ENCODE measurements at places on chromosomes 3 and 15.

DNA sequence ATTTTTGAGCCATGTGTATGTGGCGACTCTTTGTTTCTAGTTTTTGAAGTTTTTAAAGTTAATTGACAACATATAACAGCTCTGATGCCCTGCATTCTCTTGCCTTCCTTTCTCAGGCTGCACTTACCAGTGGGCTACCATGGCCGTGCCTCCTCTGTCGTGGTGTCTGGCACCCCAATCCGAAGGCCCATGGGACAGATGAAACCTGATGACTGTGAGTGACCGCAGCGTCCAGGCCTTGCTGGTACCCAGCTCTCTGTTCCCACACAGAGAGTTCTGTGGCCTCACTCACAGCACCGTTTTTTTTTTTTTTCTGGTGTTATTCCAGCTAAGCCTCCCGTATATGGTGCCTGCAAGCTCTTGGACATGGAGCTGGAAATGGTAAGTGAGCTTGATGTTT lies 15.1 kb downstream of the FAH start:
- no peak for DNase-seq

GRCh38 chr3:179046497-179047353 lies 24.9 kb downstream of the ZMAT3 start:
- DNase-seq: no peak

GRCh38 chr3:64207289-64208080 lies 17.8 kb downstream of the PRICKLE2 start:
- DNase-seq: no peak

DNA sequence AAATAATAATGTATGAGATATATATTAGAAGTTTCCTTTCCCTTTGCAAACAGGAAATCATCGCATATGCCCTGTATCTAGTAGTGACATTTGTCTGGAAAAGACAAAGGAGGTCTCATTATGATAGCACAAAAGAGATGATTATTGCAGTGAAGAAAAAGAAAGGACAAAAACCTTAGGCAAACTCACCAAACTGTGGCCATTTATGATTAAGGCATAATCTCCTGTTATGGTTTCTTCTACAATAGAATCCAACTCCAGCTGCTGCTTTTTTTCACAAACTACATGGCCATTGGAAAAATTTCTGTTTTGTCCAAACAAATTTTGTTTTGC lies 218.2 kb downstream of the ATP8B4 start:
- DNase-seq: no peak

DNA sequence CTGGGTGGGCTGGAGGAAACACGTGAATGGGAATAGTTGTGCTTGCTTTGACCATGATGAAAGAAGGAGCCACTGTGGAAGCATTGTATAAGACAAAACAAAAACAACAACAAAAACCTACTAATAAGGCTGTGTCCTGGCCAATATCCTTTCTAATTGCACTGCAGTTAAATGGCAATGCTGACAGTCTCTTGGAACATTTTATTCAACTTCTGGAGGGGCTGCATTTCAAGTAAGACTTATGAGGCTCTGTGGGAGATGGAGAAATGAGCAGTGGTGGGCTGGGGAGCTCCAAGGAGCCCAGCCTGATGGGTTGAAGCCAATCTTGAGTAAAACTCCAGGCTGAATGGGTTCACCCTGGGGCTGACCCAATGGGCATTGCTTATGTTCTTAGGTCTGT lies 99.8 kb upstream of the ROPN1 start:
- no peak for DNase-seq

GRCh38 chr3:163809540-163809993 lies 1268.7 kb downstream of the SI start:
- peak; percentile 1 for DNase-seq

DNA sequence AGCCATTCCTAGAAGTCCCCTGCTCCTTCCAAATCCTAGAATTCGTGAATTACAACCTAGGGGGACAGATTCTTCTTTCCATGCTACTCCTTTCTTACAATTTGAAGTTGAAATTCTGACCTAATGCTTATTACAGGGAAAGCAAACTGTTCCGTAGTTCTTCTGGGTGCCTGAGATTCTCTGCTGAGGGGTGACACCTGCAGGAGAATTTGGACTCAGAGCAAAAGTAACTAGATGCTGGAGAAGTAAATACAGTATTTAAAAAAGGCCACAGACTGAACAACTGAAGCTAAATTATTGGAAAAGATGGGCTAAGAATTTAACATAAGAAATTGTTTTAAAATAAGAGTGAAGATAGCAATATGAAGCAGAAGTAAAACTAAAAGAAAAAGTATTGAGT lies 37.9 kb downstream of the ACAD9 start:
- DNase-seq: no peak

- DNase-seq: no peak
Measured at GRCh38 chr3:14092464-14092863, 32.2 kb downstream of the CHCHD4 start.

DNA sequence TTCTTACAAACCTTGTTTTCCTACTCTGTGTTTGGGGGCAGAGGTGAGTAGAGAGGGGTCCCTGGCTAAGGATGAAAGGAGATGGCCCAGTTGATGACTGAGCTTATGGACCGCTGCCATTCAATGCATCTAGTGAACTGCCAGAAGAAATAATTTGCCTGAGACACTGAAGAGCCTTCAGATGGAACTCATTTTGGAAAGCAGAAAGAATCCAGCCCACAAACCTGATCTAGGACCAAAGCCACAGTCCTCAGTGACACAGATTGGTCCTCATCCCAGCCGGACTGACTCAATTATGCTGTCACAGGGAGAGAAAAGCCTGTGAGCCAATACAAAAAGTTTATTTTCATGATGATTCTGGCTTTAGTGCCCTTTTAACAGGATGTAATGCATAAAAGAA lies 82.7 kb downstream of the CD47 start:
- no peak for DNase-seq

DNA sequence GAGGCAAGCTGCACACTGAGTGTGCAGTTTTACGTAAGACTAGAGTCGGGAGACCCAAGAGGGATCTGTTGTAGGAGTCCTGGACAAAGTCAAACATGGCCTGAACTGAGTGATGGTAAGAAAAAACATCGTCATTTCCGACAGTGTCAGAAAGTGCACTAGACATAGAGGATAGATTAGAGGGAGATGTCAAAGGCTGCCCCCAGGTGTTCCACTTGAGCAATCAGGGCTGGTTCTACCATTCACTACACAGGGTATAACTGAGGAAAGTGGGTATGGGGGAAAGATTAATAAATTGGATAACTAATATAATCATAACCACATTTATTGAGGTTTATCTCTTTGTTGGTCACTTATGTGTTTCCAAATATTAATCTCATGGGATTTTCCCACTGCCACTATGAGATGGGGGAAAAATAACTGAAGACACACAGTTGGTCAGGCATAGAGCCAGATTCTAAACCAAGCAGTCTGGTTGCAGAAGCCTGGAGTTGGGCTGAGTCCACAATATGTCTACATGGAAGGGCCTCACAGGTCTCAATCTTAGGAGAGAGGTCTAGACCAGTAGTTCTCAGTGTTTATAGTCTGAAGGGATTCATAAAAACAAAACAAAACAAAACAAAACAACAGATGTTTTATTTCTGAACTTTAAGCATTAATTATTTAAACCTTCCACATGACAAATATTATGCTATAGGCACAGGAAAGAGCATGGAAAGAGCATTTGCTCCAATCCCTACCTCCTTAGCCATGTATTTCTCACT lies 766.5 kb downstream of the NTRK3 start:
- DNase-seq: no peak

DNA sequence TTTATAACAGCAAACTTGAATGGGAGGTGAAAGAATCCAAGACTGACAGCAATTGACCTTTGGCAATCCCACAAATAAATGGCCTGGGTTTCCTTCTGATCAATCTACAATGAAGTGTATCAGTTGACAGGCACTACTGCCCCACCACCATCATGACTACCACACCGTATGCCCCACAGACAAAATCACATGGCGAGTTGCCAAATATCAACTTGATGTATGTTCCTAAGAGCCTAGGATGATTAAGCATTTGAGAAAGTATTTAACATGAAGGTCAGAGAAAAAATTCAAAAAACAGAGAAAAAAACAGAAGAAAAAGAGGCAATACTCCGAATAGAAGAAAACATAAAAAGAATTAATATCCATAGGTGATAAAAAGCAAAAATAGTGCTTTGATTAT lies 215.9 kb upstream of the STAC start:
- DNase-seq: no peak

- no peak for DNase-seq
Measured at GRCh38 chr15:71788646-71789579, 21.4 kb upstream of the NR2E3 start.

DNA sequence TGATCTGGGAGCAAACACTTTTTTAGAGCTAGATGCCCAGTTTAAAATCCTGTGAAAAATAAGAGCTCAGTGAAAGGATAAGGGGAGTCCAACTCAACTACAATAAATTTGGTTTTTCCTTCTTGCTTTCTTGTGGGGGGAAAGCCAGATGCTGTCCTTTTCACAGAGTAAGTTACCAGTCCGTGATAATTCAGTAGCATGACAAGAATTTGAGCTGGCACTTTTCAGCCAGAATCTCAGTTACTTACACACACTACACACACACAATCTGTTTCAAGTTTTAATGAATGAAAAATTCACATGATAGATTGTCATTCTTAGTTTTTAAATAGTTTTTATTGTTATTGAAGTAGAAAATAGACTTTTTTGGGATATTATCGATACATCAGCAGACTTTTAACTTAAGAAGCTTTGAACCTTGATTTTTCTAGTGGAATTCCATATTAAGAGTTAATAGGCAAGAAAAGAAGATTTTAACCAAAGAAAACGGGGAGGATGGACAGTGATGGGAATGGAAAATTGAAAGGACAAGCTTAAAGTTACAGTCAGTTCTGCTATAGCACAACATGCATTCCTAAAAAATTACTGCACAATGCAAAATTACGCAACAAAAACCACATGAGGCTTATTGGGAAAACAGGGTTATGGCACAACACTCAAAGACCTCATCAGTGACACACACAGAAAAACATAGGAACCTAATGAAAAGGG lies 47.0 kb downstream of the PSMD6 start:
- DNase-seq: no peak

- no peak for DNase-seq
Measured at GRCh38 chr3:72537448-72537847, 310.8 kb downstream of the SHQ1 start.

- no peak for DNase-seq
Measured at GRCh38 chr3:80307844-80308243, 540.0 kb upstream of the ROBO1 start.

DNA sequence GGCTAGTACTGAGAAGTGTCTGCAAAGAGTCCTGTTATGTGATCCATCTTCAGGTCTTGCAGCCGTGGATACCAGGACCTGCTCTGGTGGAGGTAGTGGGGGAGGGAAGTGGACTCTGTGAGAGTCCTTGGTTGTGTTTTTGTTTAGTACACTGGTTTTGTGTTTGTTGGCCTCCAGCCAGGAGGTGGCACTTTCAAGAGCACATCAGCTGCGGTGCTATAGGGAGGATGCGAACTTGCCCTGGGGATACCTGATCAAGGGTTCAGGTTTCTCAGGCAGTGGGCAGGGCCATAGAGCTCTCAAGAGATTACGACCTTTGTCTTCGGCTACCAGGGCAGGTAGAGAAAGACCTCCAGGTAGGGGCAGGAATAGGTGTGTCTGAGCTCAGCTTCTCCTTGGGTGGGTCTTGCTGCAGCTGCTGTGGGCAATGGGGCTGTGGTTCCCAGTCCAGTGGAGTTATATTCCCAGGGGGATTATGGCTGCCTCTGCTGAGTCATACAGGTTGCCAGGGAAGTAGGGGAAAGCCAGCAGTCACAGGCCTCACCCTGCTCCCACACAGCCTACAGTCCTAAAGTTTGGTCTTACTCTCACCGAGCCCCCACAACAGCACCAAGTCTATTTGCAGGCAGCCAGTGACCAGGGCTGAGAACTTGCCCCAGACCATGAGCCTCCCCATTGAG lies 132.8 kb upstream of the NPHP3 start:
- DNase-seq: no peak

DNA sequence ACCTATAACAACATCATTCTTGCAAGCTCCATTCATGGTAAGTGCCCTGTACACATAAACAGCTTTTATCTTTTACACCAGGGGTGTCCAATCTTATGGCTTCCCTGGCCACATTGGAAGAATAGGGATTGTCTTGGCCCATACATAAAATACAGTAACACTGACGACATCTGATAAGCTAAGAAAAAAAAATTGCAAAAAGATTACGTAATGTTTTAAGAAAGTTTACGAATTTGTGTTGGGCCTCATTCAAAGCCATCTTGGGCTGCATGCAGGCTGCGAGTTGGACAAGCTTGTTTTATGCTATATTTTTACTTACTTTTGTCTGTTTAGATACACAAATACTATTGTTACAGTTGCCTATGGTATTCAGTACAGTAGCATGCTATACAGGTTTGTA lies 31.6 kb downstream of the ZNF654 start:
- no peak for DNase-seq

DNA sequence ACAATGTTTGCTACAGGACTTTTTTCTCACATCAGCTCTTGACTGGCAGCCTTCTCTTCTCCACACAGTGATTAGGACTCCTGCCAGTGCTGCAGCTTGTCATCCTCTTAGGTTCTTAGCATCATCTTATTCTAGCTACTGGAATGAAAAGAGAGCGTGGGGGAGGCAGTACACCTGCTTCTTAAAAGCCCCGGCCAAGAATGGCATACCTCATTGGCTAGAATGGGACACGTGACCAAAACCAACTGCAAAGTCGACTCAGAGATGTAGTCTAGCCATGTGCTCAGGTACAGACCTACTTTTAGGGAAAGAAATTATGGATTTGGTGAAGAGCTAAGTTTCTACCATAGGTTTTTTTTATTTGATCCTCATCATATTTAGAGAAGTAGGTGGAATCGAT lies 44.1 kb downstream of the RARB start:
- DNase-seq: no peak

DNA sequence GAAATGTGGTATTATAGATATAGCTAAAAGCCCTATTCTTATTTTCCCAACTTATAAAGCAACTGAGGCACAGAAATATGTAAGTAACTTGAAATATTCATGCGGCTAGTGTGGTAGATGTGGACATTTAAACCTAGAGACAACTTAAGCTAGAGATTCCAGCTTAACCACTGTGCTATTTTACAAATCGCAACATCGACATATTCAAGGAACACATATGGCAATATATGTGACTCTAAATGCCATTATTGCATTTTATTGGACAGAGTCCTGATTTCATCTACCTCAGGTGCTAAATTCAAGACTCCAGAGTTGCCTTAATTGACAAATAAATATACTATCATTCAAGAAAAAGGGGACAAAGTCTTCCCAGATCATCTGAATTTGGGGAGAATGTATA lies 442.3 kb downstream of the NLGN1 start:
- no peak for DNase-seq
